ENCODE measurements at places on chromosomes 2 and 18.

- DNase-seq, result no peak
Measured at GRCh38 chr18:55833543-55833942, 245.6 kb upstream of the TCF4 start.

DNA sequence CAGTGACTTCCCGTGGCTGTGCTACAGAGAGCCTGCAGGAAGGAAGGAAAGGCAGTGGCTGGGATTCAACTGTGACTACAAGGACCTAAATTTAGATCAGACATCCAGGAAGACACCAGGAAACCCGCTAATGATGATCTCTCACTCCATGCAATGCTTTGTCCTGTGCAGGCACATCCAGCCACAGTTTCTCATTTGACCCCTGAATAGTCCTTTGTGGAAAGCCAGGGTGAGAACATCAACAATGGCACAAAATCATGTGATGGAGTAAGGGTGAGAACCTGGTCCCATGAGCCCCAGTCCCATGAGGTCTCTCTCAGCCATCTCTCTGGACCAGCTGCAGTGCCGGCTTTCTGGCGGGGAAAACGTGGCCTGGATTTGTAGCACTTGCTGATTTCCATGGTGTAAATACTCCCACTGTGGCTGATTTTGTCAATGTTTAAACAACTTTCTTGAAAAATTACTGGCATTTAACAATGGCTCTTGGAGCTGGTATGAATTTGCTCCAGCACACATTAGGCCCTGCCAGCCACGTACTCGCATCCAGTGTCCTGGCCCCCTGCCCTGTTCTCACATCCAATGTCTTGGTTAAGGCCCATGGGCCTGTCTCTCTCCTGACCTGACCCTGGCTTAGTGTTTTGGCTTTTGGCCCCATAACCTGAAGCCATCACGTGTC lies 159.0 kb upstream of the HAAO start:
- no peak for DNase-seq

DNA sequence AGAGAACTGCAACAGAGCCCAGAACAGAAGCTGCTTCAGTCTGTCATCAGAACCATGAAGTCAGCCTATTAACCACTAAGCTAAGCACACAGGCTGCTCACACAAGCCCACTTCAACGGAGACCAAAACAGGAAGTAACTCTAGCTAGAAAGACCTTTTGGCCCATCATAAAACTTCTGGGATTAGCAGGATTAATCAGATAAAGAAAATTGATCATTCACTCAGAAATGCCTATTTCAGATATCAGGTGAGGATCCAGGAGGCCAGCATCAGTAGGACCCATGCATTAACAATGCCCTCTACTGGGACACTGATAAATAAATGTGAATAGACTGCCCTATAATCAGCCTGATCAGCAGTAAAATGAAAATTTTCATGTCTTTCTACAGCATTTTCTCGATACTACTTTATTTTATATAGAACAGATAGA lies 101.4 kb downstream of the WDPCP start:
- DNase-seq, result no peak

- no peak for DNase-seq
Measured at GRCh38 chr18:26685438-26686157, 137.2 kb upstream of the KCTD1 start.

GRCh38 chr2:130849896-130850787 lies 13.4 kb downstream of the ARHGEF4 start:
- DNase-seq, result no peak

GRCh38 chr2:119160361-119160990 lies 1.9 kb upstream of the C1QL2 start:
- DNase-seq, result no peak

- DNase-seq, result no peak
Measured at GRCh38 chr2:207767461-207768167, 2.1 kb downstream of the FZD5 start.

GRCh38 chr2:41764919-41765318 lies 282.9 kb upstream of the PKDCC start:
- DNase-seq, result no peak

- DNase-seq, result no peak
Measured at GRCh38 chr2:15159751-15160177, 401.4 kb downstream of the NBAS start.

DNA sequence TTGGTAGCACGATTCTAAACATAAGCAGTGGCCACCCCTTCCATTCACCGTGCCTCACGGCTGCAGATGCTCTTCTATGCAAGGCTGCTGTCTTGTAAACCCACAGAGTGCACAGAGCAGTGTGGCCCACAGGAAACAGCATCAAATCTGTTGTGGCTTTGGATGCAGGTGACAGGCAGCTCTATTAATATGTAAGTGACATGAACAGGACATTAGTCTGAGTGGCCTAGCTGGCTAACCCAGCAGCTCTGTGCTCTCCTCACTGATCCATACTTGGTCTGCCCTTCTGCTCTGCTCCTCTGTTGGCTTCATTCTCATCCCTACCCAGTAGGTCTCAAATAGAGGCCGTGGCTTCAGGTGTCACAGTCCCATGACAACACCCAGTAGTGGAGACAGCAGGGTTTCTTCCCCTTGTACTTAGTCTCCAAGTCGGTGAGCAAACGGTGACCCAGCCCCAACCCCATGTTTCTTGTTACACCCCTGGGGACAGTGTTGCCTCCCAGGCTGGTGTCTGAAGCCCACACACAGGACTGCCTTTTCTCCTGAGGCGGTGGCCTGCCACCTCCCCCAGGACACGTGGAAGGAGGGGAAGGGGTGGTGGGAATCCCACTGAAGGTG lies 5.8 kb downstream of the SH3RF3 start:
- DNase-seq, result no peak

DNA sequence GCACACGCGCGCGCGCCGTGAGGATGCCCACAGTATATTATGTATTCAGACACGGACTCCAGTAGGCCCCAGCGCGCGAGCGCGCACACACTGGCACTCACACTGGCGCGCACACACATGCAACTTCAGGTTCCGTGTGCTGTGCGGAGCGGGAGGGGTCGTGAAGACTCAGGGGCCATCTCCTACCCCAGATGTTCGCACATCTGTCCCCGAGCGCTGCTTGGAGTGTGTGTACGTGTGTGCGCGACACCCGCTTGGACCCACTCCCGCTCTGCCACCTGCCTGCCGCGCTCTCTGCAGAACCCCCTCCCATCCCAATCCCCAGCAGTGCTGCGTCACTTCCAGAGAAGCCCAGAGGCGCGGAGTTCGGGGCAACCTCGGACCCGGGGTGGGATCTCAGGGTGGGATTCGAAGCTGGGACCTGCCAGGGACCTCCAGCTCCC lies 2.6 kb downstream of the NRP2 start:
- no peak for DNase-seq

DNA sequence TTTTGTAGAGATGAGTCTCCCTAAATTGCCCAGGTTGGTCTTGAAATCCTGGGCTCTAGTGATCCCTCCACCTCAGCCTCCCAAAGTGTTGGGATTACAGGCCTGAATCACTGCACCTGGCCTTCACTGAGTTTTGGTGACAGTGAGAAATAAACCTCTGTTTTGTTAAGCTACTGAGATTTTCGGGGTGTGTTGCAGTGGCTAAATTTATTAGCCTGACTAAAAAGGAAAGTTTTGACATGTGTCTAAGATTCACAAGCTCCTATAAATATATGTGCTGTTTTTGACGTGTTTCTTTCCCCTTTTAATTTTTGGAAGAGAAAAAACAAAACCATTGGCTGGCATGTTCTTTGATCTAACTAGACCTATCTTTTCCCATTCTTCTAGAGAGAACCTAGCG lies 190.5 kb upstream of the MC4R start:
- no peak for DNase-seq

DNA sequence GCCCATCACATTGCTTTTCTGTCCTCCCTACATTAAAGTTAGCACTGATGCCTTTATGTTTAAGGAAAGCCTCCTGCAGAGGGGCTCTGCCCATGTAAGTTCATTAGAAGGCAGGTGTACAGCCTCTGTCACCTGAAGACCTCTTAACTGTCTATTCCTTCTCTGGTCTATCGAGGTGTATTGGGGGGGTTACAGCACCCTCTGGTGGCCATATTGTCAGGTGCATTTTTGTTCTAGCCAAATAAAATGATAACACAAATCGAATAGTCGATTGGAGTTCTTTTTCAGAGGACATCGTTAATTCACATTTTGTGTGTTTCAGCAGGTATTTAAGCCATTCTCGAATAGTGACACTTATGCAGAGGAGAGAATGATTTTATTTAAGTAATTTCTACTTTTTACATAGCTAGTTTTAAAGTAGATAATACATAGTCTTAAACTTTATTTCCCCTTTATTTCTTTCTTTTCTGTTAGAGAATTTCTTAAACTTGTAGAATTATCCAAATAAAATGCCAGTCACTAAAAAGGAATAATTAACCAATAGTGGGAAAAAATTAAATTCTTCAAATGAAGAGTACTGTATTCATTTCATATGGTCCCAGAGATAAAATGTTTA lies 136.8 kb downstream of the NEDD4L start:
- DNase-seq, result peak; percentile 73

DNA sequence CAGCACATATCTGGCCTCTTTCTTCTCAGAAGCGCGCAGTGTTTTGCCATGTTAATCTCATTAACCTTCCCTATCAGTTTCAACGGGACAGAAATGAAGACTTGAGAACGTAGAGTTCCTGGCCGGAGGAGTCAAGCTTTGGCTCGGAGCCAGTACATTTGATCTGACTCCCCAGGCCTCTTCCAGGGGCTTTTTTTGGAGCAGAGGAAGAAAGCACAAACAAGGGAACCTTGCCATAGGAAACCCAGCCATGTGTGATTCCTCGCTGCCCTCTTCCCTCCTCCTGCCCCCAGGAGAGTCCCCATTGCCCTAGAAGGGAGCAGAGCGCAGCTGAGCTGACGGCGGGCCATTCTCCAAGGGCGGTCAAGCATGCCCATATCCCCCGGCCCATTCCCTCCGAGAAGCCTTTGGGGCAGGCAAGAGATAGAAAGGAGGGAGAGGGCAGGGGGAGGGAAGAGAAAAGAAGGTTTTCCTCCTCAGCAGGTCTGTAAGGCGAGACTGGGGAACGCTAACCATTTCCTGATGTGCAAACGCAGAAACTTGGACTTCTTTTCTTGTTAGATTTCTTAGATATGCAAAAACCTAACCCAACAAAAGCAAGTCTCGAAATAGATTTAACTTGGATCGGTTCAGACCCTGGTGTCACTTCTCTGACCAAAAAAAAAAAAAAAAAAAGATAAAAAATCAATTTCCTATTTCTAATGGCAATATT lies 63.7 kb upstream of the POU3F3 start:
- peak; percentile 55 for DNase-seq

GRCh38 chr2:26298638-26299393 lies 47.1 kb upstream of the SELENOI start:
- DNase-seq, result no peak

DNA sequence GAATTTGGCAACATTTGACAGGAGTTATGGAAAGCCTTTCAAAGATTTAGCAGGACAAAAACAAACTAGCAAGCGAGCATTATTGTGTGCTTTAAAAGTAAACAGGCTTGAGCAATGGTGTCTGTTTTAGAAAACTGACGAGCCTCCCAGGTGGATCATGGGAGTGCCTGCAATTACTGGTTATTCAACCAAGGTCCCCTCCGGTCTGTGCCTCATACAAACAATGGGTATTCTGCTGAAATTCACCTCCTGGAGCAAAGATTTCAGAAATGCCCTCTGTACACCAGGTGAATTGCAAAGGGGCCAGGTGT lies 22.4 kb downstream of the RTP5 start:
- no peak for DNase-seq

GRCh38 chr2:150859877-150860276 lies 372.4 kb upstream of the RND3 start:
- DNase-seq, result no peak

DNA sequence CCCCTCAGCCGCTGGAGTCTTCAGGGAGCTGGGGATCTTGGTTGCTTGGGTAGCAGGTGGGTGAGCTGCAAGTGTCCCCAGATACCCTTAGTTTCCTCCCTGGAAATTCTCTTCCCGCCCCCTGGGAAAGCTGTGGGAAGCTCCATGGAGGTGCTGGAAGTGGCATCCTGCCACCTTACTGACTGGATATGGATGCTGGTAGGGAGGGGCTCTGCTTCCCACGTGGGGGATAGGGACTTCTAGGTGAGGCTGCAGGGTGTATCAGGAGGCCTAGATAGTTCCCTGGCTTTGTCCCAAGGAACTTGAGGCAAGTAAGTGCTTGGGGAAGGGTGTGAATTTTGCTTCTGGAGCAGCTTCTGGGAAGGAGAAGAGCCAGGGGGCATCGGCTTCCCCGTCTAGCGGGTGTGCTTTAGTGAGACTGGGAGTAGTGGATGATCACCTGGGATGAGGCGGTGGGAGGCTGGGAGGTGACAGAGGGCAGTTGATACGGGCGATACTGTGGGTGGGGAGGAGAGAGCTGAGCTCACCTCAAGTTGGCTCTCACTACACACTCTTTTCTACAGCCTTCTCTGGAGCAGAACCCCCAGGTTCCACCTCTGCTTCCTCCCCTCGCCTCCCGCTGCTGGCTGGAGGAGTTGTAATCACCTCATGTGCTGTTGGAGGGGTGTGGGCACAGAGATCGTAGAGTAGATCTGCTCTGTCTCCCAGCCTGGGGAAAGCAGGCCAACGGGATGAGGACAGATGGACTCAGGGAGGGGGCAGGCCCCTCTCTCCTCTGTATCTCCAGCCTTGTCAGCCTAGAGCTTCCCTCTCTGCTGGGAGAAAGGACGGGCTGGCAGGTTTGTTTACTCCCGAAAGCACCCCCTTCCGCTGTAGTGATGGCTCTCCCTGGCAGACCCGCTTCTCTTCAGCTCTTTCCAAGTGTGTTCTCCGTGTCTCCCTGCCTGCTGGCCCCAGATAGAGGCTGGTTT lies 19.8 kb downstream of the TET3 start:
- DNase-seq, result no peak

DNA sequence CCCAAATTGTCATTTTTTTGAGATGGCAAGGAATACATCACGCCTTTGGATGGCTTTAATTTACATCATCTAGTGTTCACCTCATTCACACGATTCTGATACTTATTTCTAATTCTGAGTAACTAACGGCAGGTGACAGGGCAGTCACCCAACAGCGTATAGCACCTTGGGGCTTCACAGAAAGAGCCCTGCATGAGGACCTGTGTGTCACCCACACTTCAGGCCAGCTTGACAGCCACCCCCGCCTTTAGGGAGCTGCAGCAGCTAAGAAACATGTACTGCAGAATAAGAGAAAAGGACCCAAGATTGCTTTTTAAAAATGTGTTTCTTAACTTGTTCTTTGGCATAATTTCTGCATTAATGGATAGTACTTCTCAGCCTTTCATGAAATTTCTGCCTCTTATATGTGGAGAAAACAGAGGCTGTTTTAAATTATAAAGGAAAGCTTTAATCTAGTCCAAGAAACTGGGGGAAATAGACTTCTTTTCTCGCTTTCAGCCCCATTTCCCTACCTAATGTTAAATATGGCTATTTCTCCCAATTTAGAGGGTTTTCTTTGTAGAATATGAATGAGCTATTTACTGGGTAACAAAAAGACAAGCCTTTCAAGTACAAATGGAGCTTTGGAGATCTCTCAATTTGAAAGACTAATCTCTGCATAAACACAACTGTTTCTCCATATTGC lies 245.1 kb downstream of the LDLRAD4 start:
- DNase-seq, result no peak
